ENCODE measurements at places on chromosomes 1 and 21. TPM values are rescaled to one million over a fixed set of nuclear protein-coding genes. Genes with fewer than 3 reads are reported as not detected.

DNA sequence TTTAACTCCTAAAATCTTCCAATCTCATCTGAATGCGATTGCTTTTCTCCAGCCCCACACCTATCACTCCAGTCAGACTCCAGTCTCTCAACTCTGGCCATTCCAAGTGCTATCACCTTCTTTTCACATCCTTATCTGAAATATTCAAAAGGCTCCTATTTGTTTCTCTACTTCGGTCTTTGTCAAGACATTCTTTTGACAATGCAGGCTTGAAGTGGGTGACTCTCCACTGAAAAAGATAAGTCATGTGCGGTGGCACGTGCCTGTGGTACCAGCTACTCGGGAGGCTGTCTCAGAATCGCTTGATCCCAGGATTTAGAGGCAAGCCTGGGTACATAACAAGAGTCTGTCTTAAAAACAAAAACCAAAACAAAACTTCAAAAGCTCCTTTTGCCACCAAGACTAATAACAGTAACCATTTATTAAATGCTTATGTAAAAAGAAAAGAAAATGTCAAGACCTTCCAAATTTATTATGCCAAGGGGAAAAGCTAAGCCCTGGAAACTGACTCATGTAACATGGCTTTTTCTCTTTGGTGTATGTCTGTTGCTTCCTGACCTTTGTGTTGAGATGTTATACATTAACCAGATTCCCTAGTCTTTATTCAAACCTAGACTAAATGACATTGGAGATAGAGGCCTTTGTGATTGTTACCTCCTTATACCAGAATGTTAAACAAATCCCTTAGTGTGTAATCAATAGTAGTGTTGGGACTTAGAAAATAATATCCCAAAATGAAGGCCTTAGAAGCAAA, 3.6 kb downstream of the ALG14 start:
- no peak for DNase-seq

The CGN gene
- polyA plus RNA-seq, result 6.6 TPM

The PGLYRP4 gene
- not detected for polyA plus RNA-seq

DNA sequence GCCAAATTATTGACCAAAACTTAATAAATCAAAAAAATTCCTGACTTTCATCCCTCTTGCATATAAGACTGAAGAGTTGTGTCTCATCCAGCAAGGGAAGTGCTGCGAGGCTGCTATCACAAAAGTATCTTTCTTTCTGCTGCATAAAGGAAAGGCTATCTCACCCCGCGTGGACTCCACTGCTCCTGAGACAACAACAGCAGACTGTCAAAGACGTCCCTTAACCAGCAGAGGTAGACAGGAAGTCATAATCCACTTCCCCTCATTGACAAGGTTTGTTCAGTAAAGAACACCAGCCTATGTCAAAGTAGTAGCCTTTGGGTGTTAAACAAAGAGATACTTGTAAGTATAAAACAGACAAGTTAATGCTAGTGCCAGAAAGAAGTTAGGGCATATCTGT, 29.4 kb downstream of the VPS26C start:
- no peak for DNase-seq

The SMIM1 gene
- polyA plus RNA-seq, result 5.3 TPM

DNA sequence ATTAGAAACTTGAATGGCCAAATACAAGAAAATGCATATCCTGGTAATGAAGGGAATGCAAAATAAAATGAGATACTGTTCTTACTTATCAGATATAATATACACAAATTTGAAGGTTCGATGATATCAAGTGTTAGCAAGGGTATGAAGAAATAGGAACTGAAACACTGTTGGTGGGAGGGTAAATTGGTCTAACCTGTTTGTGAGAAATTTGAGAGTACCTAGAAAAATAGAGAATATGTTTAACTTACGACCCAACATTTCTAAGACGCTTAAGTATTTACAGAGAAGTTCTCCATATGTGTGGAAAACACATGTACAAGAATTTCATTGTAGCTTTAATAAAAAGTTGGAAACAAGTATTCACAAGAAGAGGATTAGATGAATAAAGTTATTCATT, 25.9 kb downstream of the ATG4C start:
- no peak for DNase-seq

The ATP13A2 gene
- polyA plus RNA-seq, result 28.9 TPM

DNA sequence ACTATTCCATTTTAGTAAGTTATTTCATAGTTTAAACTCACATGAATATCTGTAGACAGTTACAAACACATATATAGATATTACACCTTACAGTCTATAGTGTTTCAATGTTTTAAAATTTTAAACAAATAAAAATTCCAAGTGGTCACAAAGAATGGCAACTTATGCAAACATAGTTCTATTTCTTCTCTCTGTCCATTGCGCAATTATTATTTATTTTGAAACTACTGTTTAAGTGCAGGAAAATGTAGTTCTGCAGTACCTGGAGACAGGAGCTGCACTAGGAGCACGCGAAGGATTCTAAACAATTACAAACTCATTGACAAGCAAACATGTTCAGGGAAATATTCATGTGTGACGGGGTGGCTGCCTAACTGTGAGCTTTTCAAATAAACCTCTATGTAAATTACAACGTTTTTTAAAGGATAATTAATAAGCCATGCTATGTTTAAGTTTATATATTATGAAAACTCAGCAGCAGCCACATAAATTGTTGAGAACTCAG, 312.0 kb upstream of the DUSP10 start:
- DNase-seq, result no peak

GRCh38 chr1:174743654-174744561, 255.8 kb upstream of the CACYBP start:
- DNase-seq, result peak; percentile 24

DNA sequence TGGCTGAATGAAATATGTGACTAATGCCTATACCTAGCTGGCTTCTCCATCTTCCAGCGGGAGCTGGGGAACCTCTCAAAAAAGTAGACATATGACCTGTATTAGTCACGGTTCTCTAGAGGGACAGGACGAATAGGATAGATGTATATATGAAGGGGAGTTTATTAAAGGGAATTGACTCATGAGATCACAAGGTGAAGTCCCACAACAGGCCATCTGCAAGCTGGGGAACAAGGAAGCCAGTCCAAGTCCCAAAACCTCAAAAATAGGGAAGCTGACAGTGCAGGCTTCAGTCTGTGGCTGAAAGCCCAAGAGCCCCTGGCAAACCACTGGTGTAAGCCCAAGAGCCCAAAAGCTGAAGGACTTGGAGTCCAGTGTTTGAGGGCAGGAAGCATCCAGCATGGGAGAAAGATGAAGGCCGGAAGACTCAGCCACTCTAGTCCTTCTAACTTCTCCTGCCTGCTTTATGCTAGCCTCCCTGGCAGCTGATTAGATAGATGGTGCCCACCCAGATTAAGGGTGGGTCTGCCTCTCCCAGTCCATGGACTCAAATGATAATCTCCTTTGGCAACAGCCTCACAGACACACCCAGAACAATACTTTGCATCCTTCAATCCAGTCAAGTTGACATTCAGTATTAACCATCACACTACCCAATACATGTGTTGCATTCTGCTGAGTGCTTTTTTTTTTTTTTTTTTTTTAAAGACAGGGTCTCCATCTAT, 19.6 kb downstream of the OLIG1 start:
- DNase-seq, result no peak

The USP33 gene
- 72.2 TPM for polyA plus RNA-seq

GRCh38 chr21:34189506-34189905, 116.1 kb downstream of the MRPS6 start:
- DNase-seq, result no peak

DNA sequence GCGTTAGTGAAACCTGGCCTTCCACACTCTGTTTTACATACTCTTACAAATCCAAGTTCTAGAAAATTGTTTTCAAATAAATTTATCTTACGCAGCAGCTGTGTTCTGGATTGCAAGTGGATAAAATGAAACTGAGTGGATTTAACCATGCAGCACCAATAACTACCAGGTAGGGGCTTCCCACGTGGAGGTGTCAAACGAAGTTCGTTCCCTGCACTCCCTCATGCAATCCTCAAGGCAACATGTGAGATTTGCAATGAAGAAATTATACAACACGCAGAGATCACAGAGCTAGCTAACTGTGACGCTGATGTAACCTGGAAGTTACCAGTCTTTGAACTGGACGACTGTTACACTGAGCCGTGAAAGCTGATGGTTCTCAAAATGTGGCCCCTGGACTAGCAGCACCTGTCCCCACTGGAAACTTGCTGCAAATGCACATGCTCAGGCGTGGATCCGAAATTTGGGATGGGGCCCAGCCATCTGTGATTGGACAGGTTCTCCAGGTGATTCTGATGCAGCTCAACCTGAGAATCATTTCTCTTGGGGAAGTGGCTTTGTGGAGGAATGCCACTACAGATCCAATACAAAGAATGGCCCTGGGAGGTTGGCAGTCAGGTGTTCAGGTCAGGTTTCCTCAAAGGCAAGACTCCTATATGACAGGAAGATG, 36.3 kb downstream of the RSPH1 start:
- DNase-seq, result no peak
